ENCODE measurements at places on chromosomes 6 and 20. TPM values are rescaled to one million over a fixed set of nuclear protein-coding genes. Genes with fewer than 3 reads are reported as not detected.

DNA sequence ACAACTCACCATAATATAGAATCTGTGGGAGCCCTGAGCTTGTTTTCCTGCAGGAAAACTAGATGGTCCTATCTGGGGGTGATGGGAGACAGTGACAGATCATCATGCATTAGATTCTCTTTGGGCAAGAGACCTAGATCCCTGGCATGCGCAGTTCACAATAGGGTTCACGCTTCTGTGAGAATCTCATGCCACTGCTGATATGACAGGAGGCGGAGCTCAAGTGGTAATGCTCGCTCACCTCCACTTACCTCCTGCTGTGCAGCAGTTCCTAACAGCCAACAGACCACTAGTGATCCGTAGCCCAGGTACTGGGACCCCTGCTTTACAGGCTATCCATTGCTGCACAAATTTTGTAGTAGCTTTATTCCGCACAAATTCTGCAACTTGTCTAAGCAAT is 84.5 kb downstream of the HIVEP2 start:
- no peak for DNase-seq

DNA sequence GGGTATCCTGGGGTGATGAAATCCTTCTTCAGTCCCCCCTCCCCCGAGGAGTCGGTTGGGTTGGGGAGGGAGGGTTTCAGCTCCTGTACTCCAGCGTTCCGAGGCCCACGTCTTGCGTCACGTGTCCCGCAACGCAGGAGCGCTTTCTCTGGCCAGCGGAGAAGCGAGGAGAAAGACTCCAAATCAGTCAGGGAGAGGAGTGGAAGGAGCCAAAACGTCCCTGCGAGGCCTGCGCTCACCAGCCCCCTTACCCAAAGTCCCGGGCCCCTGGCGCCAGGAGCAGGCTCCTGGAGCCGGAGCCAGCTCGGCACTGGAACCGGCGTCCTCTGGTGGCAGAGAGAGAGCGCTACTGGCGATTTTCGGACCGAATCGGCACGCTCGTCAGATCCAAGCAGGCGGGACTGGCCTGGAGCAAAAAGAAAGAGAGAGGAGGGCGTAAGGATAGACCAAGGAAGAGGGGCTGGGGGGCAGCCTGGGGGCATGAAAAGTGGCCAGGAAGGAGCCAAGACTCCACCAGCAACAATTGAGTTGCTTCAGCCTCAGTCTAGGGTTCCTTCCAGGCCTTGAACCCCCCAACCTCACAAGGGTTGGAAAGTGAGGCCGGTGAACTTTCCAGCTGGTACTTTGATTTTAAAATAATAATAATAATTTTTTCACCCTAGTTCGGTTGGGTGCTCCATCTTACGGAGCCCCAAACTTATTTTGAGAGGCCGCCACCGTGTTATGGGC is at the start of gene GNAS:
Gene GNAS, plus strand, starts transcription at position 174 of the 729 bp plus-strand sequence.
- DNase-seq, result peak; percentile 49

GRCh38 chr6:94127716-94128115 is 708.4 kb upstream of the EPHA7 start:
- no peak for DNase-seq

DNA sequence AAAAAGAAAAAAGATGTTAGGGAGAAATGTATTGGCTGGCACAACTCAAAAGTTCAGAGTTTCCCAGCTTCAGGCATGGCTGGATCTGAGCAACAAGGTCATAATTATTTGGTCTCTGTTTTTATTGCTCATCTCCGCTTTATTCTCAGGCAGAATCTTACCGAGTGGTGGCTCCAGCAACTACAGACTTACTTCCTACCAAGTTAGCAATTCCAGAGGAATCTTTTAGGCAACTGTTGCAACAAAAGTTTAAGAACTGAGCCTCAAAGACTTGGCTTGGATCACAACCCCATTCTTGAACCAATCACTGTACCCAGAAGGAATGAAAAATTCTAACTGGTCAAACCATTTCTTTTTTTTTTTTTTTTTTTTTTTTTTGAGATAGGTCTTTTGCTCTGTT is 35.5 kb upstream of the NCOA3 start:
- DNase-seq, result no peak

- peak; percentile 29 for DNase-seq
These were observed 187.8 kb upstream of the PHACTR1 start for GRCh38 chr6:12528581-12529363.

GRCh38 chr6:150932996-150933395 is 67.5 kb downstream of the MTHFD1L start:
- peak; percentile 6 for DNase-seq

Gene GFRAL
- total RNA-seq, result not detected

Gene SLC22A2
- total RNA-seq, result not detected

GRCh38 chr6:69276204-69276603 is 520.6 kb downstream of the LMBRD1 start:
- no peak for DNase-seq

DNA sequence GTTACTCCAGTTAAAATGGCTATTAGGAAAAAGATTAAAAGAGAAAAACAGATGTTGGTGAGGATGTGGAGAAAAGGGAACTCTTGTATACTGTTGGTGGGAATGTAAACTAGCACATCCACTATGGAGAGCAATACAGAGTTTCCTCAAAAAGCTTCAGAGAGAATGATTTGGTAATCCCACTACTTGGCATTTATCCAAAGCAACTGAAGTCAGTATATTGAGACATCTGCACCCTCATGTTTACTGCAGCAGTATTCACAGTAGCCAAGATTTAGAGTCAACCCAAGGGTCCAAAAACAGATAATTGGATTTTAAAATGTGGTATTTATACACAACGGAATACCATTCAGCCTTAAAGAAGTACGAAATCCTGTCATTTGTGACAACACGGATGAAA is 469.5 kb downstream of the QKI start:
- no peak for DNase-seq

DNA sequence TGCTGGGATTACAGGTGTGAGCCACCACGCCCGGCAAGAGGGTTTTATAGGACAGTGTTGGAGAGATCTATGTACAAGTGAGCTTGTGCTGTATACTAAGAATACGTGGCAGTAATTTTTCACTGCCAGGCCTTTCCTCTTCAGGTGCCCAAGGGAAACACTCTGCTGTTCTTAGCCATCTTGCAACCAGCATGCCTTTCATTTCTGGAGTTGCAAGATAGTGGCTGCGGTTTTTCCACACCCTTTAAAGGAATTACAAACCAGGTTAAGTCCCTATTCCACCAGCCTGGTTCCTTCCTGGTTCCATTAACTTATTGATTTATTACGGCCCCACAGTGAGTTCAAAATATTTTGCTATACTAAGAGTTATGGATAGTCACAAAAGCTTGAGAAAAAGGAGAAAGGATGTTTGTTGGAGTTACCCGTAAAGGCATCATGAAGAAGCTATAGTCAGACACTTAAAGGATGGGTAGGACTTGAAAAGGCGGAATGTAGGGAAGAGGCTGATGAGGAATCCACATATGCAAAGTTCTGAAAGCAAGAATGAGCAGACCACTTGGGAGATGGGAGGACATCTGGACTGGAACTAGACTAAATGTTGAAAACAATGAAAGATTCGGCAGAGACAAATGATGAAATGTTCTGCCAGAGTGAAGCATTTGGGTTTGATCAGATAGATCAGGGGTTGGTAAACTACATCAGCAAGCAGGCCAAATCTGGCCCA is 61.4 kb upstream of the ASIP start:
- no peak for DNase-seq

DNA sequence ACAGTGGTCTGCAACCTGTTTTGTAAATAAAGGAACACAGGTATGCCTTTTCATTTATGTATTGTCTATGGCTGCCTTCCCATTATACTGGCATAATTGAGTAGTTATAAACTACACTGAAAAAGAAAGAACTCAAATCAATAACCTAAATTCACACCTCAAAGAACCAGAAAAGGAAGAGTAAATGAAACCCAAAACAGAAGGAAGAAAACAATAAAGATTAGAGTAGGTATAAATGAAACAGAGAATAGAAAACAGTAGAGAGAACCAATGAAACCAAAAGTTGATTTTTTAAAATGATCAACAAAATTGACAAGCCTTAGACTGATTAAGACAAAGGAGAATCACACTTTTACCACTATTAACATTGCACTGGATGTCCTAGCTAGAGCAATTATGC is 34.7 kb downstream of the FAM184A start:
- no peak for DNase-seq

Gene RAET1L
- total RNA-seq, result not detected

DNA sequence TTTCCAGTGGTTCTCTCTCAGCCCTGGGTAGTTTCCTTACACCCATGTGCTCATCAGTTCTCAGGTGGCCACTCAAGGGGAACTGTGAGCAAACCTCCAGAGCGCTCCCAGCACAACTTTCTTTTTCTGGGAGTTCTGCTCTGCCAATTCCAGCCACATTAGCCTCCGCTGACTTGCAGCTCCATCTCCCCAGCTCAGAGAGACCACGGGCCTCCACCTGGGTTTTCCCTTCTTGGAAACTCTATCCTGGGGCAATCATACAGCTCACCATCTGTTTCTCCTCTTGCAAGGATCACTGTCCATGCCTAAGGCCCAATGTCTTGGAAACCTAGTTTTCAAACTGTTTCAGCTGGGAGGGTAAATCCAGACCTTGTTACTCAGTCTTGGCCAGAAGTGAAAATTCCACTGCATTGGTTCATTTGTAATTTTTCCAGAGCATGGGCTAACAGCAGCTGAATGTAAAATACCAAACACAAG is 129.9 kb downstream of the EYA2 start:
- peak; percentile 64 for DNase-seq

Gene CYB5R4
- 22.5 TPM for total RNA-seq

GRCh38 chr6:63576985-63577712 is 4.9 kb downstream of the LOC128125822 start:
- DNase-seq, result no peak

- no peak for DNase-seq
These were observed 41.2 kb upstream of the PHIP start for GRCh38 chr6:79119217-79119616.

Gene CAGE1
- total RNA-seq, result not detected

Gene KCNB1
- not detected for total RNA-seq

Gene NPEPL1
- 11.2 TPM for total RNA-seq

Gene BPIFA1
- not detected for total RNA-seq

Gene L3MBTL1
- total RNA-seq, result 1.3 TPM

- DNase-seq, result peak; percentile 15
These were observed 283.9 kb downstream of the UBE3D start for GRCh38 chr6:82781620-82782204.

Gene EMILIN3
- total RNA-seq, result 0.12 TPM

DNA sequence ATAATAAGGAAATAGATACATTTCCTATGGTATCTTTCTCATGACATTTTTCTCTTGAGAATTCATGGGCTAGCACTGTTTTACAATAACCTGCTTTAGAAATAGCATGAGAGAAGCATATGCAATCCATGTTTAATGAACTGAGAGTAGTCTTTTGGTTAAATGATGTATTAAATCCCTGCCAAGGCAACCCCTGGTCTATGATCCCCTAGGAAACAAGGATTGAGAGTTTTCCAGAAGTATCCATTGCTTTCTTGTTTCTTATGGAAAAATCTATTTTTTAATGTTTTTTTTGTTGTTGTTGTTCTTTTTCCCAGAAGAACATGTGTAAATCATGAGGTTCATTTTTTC is 390.5 kb upstream of the HSF2 start:
- no peak for DNase-seq

All from RPMI7951 (cell line).